ENCODE measurements at places on chromosomes 5 and 9.

DNA sequence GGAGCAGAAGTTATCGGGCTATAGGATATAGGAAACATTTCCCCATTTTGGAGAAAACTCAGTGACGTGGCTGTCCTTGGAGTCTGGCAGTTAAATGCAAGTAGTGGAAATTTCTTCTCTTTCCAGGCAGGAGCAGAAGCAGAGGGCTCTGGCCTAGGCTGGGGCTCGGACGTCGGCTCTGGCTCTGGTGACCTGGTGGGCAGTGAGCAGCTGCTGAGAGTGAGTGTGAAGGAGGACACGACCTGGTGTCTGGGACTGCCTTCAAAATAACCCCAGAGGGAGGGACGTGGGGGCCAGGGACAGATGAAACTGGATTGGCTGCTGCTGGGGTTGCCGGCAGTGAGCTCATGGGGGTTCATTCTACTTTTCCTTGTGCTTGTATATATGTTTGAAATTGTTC lies 79.5 kb downstream of the COL15A1 start:
- no peak for DNase-seq

DNA sequence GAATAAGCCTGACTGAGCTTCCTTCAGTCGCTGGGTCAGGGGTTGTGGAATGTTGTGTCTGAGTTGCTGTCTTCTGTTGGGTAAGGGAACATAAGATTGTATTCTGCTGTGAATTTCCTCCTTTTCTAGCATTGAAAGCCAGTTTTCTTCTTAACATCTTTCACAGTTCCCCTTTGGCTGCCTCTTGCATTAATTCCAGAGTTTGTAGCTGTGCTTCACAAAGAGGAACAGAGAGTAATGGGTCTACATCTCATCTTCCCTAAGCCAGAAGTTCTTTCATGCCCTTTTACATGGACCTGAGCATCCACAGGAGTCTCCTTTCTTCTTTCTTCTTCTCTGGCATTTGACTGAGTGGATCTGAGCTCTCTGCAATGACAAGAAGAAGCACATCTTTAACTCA lies 686.8 kb downstream of the KCTD16 start:
- DNase-seq = no peak

DNA sequence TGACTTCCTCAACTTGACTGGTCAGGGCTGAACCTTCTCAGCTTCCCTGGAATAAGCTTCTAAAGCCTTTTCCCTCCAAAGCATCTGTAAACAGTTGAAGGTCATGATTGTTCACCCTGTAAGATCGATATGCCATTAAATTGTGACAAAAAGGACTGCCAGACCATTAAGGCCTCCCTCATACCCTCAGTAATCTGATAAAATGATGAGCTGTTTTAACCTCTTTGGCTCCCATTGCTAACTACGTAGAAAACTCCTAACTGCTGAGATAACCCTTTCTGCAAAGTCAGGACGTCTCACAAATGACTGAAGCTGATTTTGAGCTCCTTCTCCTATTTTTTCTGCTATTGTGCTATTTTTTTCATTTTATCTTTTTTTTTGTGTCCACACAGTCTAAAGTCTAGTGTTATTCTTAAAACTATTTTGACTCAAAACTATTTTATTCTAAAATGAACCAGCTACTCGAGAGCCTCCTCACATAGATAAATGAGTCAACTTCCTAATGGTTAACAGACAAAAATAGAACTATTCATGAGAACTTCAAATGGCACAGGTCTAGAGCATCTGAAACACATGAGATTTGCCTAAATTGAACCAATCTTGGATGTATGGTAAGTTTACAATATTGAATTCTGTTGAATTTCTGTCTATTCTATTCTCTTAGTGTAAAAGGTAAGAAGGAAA lies 395.6 kb upstream of the TLE4 start:
- DNase-seq = no peak

GRCh38 chr5:139787257-139787567 lies 8.4 kb upstream of the PSD2 start:
- DNase-seq = no peak

DNA sequence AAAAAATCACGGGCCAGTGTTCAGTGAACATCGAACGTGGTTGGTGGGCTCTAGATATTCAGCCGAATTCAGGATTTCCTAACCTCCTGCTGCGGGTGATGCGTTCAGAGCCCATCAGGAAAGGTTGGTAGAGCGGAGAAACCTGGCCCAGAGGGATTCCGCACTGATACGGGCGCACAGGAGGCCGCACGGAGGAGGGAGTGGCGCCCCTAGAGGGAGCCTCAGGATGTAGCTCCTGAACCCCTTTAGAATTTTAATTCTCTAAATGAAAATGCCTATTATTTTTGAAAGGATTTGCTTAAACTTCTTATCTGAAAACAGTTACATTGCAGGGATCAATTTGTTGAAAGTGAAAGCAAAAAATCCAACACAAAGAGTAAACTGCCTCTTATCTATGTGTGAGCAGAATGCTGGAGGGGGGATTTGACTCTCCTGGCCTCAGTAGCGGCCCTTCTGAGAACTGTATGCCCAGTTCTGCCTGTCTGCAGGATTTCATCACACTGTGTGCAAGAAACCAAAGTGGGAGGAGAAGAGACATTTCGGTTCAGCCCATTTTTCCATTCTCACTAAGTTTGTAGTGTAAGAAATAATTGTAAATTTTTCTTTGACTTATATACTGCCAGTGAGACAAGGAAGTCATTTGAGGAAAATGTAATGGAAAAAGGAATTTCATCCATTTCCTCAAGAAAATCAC lies 75.9 kb downstream of the TENT4A start:
- DNase-seq = no peak

DNA sequence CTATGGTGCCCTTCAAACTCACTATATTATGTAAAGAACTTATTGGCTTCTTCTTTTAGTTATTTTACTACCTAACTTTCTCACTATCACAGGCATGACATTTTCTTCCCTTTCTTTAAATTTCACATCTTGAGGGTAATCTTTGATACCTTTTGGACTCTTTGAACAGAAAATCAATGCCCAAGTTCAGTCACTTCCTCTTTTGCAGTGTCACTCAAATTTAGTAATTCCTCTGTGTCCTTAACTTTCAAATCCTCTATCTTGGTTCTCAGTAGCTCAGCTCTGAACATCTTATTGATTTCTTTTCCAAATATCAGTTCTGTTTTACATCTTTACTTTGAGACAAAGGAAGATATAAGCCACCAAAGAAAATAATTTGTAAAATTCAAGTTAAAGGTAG lies 25.5 kb downstream of the CNTLN start:
- DNase-seq = no peak

GRCh38 chr9:89929315-89929672 lies 324.5 kb downstream of the GADD45G start:
- no peak for DNase-seq

DNA sequence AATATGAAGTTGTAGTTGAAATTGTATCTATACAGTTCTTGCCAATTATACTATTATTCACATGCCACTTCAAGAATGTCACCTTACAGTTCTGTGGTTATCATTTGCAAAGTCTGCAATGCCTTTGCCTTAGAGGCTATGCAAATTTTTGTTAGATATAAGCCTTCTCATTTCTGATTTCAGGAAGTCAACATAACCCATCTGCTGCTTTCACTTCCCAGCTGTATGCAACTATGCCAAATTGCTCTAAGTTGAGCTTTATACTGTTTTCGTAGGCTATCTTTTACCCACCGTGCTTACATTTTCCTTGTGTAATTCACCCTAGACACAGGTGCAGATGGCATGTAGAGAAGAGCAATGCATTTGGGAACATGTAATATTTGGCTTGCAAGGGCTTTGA lies 1083.0 kb downstream of the CDH9 start:
- no peak for DNase-seq

DNA sequence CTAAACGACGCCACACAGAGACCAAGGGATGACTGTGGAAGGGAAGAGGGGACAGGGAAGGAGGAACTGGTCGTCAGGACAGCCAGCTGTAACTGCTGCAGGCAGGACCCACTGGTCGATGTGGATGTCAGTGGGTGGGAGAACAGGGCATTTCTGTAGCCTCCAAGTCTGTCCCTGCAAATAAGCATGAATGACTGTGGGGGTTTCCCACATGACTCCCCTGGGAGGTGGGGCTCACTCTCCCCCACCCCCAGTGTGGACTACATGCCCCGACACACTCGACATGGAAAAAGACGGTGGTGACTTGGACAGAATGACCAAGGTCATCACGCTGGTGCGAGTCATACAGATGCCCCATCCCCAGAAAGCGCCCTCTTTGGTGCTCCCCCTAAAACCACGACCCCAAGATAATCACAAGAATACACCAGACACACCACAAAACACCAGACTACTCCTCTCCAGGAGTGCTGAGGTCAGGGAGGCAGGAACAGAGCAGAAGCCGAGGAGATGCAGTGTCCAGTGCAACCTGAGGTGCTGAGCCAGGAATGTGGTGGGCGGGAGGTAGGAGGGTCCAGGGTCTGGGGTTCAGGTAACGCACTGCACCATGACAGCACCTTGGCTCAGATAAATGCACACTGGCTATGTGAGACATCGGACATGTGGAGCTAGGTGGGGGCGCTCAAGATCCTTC lies 64.9 kb downstream of the SECISBP2 start:
- no peak for DNase-seq

GRCh38 chr9:128142596-128142995 lies 6.7 kb upstream of the LCN2 start:
- DNase-seq = no peak

GRCh38 chr9:88272986-88273385 lies 115.3 kb upstream of the SPIN1 start:
- DNase-seq = no peak

- DNase-seq = no peak
Observed at GRCh38 chr5:138611678-138612218, 36.5 kb upstream of the HSPA9 start.

DNA sequence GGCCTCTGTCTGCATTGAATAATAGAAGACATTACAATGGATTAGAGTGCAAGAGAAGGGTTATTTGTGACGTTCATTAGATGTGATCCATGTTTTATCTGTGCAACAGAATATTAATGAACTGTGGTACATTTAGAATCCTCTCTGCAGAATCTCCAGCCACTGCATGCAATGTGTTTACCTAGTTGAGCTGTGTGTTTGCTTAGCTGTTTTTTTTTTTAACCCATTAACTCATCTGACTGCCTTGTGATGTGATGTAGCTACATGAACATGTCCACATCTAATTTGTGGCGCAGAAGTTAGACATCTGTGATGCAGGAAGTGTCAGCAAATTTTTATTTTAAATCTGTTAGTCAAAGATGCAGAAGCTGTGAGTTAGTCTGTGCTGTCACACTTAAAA lies 236.9 kb downstream of the CD180 start:
- DNase-seq = no peak

GRCh38 chr5:91367908-91368648 lies 15.0 kb downstream of the ARRDC3 start:
- no peak for DNase-seq

Measured in activated effector memory CD4-positive, alpha-beta T cell treated with anti-CD3 and anti-CD28 coated beads, Interleukin-2, amount 50 U/mL, for 16 hours (primary cell).